ENCODE measurements at places on chromosomes 6 and 20. TPM values are rescaled to one million over a fixed set of nuclear protein-coding genes. Genes with fewer than 3 reads are reported as not detected.
A peak's percentile ranks its signal among the peaks of the same experiment; 100 is the strongest.

DNA sequence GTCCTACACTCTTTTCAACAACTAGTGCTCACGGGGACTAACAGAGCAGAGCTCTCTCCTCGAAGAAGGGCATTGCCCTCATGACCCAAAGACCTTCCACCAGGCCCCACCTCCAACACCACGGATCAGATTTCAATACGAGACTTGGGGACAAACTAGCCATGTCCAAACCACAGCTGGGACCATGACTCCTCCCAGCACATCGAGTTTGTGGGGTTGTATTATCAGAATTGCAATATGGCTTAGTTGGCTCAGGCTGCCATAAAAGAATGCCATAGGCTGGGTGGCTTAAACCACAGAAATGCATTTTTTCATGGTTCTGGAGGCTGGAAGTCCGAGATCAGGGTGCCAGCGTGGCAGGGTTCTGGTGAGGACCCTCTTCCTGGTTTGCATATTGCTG is 189.7 kb upstream of the PMEPA1 start:
- H3K4me1 ChIP-seq = no peaks in the 10 kb centered on the region
- no peak overlapping the region for H3K4me3 ChIP-seq
- H3K36me3 ChIP-seq = no peaks in the 10 kb centered on the region
- H3K27me3 ChIP-seq = no peaks in the 10 kb centered on the region

Gene NFATC2
- 4.0 TPM for polyA plus RNA-seq

DNA sequence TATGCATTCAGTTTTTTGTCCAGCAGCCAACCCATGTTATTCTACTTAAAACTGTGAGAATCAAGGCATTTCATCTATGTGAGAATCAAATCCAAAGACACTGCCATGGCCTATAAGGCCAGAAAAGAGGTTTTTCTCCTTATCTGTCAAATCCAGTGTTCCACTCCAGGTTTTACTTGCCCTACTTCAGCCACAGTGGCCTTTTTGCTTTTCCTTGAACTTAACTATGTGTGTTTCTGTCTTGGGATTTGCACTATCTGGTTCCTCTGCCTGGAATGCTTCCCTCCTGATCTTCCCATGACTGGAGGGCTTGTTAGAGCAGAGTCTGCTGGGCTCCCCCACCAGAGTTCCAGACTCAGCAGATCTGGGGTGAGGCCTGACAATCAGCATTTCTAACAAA is 113.1 kb upstream of the DOK5 start:
- H3K36me3 ChIP-seq = no peaks in the 10 kb centered on the region
- no peak overlapping the region for H3K27ac ChIP-seq
- H3K27me3 ChIP-seq = no peaks in the 10 kb centered on the region
- no peak overlapping the region for H3K4me3 ChIP-seq
- DNase-seq = no peak
- H3K4me1 ChIP-seq = no peaks in the 10 kb centered on the region

Gene BFSP1
- polyA plus RNA-seq = 0.42 TPM

GRCh38 chr6:2158596-2159271 is 86.7 kb downstream of the GMDS start:
- peak; percentile 79 for DNase-seq
- no peaks in the 10 kb centered on the region for H3K27me3 ChIP-seq
- no peak overlapping the region for H3K27ac ChIP-seq

- H3K4me1 ChIP-seq = peaks cover 21% of the 10 kb centered on the region
- H3K27me3 ChIP-seq = no peaks in the 10 kb centered on the region
- peaks cover 72% of the 10 kb centered on the region for H3K36me3 ChIP-seq
- no peak overlapping the region for H3K4me3 ChIP-seq
- no peak overlapping the region for H3K27ac ChIP-seq
- DNase-seq = no peak
These were observed 4.3 kb downstream of the VAPB start for GRCh38 chr20:58393299-58393698.

Gene OPN5
- polyA plus RNA-seq = not detected
